ENCODE measurements at places on chromosomes 6 and 20.

- DNase-seq, result no peak
- peaks cover 3% of the 10 kb centered on the region for H3K36me3 ChIP-seq
- no peak overlapping the region for H3K4me3 ChIP-seq
- peaks cover 4% of the 10 kb centered on the region for H3K4me1 ChIP-seq
- no peaks in the 10 kb centered on the region for H3K27me3 ChIP-seq
These were observed 181.3 kb upstream of the GMDS start for GRCh38 chr6:2426561-2427340.

- peaks cover 9% of the 10 kb centered on the region for H3K27me3 ChIP-seq
- H3K36me3 ChIP-seq, result no peaks in the 10 kb centered on the region
- no peak overlapping the region for H3K4me3 ChIP-seq
- H3K4me1 ChIP-seq, result no peaks in the 10 kb centered on the region
- no peak for DNase-seq
- no peak overlapping the region for H3K27ac ChIP-seq
These were observed 447.3 kb downstream of the MAFB start for GRCh38 chr20:40241596-40242343.

DNA sequence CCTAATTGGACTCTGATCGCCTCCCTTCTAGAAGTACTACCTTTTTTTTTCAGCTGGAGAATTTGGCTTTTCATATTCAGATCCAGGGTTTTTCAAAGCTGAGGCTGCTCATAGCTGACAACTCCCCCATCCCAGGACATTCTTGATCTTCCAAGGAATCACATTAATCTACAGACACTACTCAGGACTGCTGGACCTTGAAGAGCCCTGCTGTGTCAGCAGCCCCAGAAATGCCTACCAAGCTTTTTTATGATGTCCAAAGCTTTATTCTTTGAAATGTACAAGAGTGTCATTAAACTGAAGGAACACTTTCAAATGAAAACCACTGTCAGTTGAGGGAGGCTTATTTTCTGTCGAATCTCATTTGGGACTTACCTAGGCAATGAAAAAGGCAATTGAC, 704.1 kb downstream of the PTPRT start:
- H3K27ac ChIP-seq, result no peak overlapping the region
- H3K36me3 ChIP-seq, result no peaks in the 10 kb centered on the region
- H3K4me3 ChIP-seq, result no peak overlapping the region
- DNase-seq, result no peak
- H3K4me1 ChIP-seq, result no peaks in the 10 kb centered on the region

GRCh38 chr6:35710241-35710847, 21.6 kb upstream of the FKBP5 start:
- no peak for DNase-seq
- H3K4me1 ChIP-seq, result peaks cover 23% of the 10 kb centered on the region
- no peaks in the 10 kb centered on the region for H3K36me3 ChIP-seq
- no peak overlapping the region for H3K4me3 ChIP-seq

DNA sequence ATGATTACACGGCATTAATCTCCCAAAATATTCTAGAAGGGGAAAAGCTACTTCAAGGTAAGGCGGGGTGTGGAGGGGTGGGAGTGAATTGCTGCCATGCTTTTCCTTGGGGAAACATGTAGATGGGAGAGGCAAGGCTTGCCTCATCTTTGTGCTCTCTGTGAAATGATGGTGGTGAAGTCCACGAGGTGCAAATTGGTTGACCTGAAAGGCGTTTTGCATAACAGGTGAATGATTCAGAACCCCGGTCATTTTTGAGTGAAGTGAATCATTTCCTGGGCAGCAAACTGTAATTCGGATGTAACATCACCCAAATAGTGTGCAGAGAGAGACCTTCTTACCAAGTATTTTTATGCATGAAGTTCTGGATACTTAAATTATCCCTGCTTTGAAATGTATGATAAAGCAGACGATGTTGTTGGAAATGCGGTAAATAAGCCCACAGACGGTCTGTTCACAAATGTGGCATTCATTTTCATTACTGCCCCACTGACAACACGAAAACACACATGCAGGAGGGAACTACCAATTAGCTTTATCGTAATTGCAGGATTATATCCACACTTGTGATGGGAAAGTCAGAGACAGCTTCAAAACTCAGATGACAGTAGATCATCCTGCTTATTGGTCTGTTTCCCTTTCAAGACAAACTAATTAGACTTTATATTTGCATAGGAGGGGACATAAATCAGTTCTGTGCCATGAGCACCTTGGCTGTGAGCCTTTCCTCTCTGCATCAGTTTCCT, 3.0 kb downstream of the CDH4 start:
- H3K36me3 ChIP-seq, result no peaks in the 10 kb centered on the region
- H3K27ac ChIP-seq, result no peak overlapping the region
- H3K4me1 ChIP-seq, result peaks cover 40% of the 10 kb centered on the region
- H3K4me3 ChIP-seq, result no peak overlapping the region

- no peak for DNase-seq
- peaks cover 17% of the 10 kb centered on the region for H3K27me3 ChIP-seq
- no peak overlapping the region for H3K4me3 ChIP-seq
- H3K36me3 ChIP-seq, result no peaks in the 10 kb centered on the region
These were observed 3.8 kb downstream of the COL12A1 start for GRCh38 chr6:75201901-75202672.

GRCh38 chr6:52672412-52673025, 1.6 kb downstream of the TMEM14A start:
- peaks cover 14% of the 10 kb centered on the region for H3K4me1 ChIP-seq
- no peaks in the 10 kb centered on the region for H3K36me3 ChIP-seq
- H3K27ac ChIP-seq, result no peak overlapping the region
- H3K27me3 ChIP-seq, result peaks cover 1% of the 10 kb centered on the region
- no peak for DNase-seq

- no peak overlapping the region for H3K4me3 ChIP-seq
- no peak overlapping the region for H3K27ac ChIP-seq
- no peaks in the 10 kb centered on the region for H3K36me3 ChIP-seq
- H3K4me1 ChIP-seq, result peaks cover 11% of the 10 kb centered on the region
- H3K27me3 ChIP-seq, result no peaks in the 10 kb centered on the region
These were observed 172.8 kb upstream of the SNX9 start for GRCh38 chr6:157650261-157650640.

DNA sequence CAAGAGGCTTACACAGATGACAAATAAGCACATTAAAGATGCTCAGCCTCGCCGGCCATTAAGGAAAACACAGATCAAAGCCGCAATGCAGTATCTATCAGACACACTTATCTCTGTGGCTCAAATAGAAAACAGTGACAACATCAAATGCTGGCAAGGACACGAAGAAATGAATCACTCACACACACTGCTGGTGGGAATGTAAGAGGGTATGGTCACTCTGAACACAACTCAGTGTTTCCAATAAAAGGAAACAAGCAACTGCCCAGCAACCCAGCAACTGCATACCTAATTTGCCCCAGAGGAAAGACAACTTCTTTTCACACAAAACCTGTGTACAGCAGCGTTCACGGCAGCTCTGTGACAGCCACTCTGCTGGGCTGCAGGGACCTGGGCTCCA, 155.8 kb downstream of the WDR27 start:
- no peak for DNase-seq
- H3K4me3 ChIP-seq, result no peak overlapping the region
- no peaks in the 10 kb centered on the region for H3K4me1 ChIP-seq
- H3K36me3 ChIP-seq, result peaks cover 4% of the 10 kb centered on the region
- no peaks in the 10 kb centered on the region for H3K27me3 ChIP-seq

GRCh38 chr6:16224409-16224808, 14.0 kb upstream of the GMPR start:
- peak; percentile 91 for DNase-seq
- H3K4me3 ChIP-seq, result no peak overlapping the region
- H3K4me1 ChIP-seq, result peaks cover 14% of the 10 kb centered on the region
- no peaks in the 10 kb centered on the region for H3K27me3 ChIP-seq

DNA sequence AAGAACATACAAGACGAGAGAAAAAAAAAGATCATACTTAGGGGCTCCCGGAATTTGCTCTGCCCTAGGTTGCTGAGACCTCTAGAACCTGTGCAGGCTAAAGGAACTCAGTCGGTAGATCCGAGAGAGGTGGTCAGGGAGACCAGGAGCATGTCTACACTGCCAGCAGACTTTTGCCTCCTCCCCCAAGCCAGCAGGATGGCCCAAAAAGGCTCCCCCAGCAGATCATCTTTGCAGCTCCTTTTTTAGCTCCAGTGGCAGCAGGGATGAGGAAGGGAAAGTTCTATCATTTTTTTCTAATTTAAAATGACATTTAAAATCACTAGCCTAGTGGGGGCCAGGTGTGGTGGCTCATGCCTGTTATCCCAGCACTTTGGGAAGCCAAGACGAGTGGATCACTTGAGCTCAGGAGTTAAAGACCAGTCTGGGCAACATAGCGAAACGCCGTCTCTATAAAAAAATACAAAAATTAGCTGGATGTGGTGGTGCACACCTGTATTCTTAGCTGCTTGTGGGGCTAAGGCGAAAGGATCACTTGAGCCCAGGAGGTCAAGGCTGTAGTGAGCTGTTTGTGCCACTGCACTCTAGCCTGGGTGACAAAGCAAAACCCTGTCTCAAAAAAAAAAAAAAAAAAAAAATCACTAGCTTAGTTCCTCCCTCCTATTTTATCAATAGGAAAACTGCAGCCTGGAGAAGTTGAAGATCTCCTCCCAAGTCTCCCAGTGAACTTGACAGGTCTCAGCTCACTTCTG, 69.3 kb upstream of the MYL9 start:
- no peaks in the 10 kb centered on the region for H3K36me3 ChIP-seq
- peak overlapping the region; percentile 78 for H3K4me3 ChIP-seq
- peaks cover 35% of the 10 kb centered on the region for H3K4me1 ChIP-seq
- peak overlapping the region; percentile 82 for H3K27ac ChIP-seq
- H3K27me3 ChIP-seq, result no peaks in the 10 kb centered on the region

- no peak overlapping the region for H3K27ac ChIP-seq
- no peaks in the 10 kb centered on the region for H3K36me3 ChIP-seq
- no peak overlapping the region for H3K4me3 ChIP-seq
- no peaks in the 10 kb centered on the region for H3K27me3 ChIP-seq
- H3K4me1 ChIP-seq, result no peaks in the 10 kb centered on the region
These were observed 610.5 kb downstream of the UTRN start for GRCh38 chr6:144895313-144896278.

DNA sequence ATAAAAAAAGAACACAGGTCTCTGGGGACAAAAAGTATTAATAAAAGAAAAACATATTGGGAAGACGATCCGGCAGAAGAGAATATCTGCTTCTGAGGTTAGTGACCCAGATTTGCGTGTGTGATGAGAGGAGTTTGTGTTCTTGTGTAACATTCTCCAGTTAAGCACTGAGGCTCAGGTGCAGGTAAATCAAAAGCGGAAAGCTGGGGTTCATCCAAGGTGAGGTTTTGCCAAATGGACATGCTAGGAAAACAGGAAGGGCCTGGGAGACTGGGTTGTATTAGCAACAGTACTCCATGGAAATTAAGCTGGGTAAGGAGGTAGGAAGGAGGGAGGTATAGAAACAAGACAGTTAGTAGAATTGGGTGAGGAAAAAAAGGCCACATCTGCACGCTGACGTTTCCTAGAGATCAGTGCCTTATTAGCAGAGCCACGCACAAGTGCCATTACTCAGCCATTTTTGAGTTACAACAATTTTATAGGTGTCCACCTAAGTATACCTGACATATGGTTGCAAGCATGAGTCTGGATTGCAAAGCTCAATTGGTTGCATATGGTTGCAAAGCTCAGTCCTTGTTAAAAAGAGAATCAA, 139.6 kb downstream of the ZMYND8 start:
- no peaks in the 10 kb centered on the region for H3K4me1 ChIP-seq
- H3K36me3 ChIP-seq, result peaks cover 80% of the 10 kb centered on the region
- no peak overlapping the region for H3K27ac ChIP-seq

- H3K4me3 ChIP-seq, result no peak overlapping the region
- peaks cover 11% of the 10 kb centered on the region for H3K4me1 ChIP-seq
- no peaks in the 10 kb centered on the region for H3K36me3 ChIP-seq
- no peak overlapping the region for H3K27ac ChIP-seq
- peak; percentile 7 for DNase-seq
- H3K27me3 ChIP-seq, result no peaks in the 10 kb centered on the region
These were observed 237.8 kb downstream of the TBX18 start for GRCh38 chr6:84526631-84527030.

DNA sequence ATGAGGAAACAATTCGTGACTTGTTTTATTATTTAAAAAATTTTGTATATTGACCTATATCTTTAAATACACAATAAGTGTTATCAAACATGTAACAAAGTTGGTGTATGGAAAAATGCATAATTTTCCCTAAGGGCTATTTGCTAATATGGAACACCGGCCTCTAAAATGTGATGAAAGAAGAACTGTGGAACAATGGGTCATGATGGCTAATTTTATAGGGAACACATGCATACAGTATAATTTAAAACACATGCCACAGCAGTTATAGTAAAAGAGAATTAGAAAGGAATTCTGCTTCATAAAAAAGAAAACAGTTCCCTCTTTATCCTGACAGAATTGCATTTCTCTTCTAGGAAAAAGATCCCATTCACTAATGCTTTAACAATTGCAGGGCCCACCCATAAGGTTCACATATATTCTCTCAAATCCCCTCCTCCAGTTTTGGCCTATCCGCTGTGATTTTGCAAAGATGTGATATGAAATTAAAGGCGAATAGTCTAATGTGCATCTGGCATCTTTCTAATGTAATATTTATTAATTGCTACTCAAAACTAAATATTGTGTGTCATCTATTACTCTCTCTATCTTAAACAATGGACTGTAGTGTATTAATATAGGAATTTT, 628.1 kb upstream of the CITED2 start:
- H3K4me1 ChIP-seq, result no peaks in the 10 kb centered on the region
- H3K36me3 ChIP-seq, result no peaks in the 10 kb centered on the region
- DNase-seq, result no peak

DNA sequence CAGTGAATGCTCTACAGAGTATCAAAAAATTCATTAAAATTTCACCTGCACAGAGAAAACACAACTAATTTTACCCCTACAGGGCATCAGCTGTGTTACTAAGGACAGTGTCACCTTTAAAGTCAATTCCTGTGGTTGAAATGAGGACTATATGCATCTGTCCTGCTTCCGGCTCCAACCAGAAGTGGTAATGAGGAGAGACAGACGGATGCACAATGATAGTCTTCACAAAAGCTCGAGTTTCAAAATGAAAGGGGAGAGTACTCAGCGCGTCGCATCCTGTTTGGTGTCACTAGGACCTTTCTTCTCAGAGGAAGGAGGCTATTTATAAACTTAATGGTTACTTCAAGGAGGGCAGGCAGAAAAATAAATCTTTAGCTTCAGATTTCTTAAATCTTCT, 86.5 kb downstream of the LYRM4 start:
- H3K4me1 ChIP-seq, result peaks cover 27% of the 10 kb centered on the region
- H3K27ac ChIP-seq, result no peak overlapping the region
- H3K36me3 ChIP-seq, result no peaks in the 10 kb centered on the region
- peak; percentile 82 for DNase-seq
- peak overlapping the region; percentile 31 for H3K4me3 ChIP-seq
- H3K27me3 ChIP-seq, result no peaks in the 10 kb centered on the region

Measured in common myeloid progenitor, CD34-positive (primary cell).